Endodermal cell (in vitro differentiated cells): ENCODE measurements at places on chromosomes 12 and 14. TPM values are rescaled to one million over a fixed set of nuclear protein-coding genes. Genes with fewer than 3 reads are reported as not detected.

The CD163L1 gene
- total RNA-seq: 0.75 and 0.99 TPM in 2 replicates

The PPP4R4 gene
- total RNA-seq: 8.4 to 10.2 TPM (median 8.7 TPM) in 3 replicates

The DDN gene
- total RNA-seq: 0.09 and 0.33 TPM in 2 replicates

The MOK gene
- total RNA-seq: 98.8 to 135 TPM (median 102 TPM) in 3 replicates

GRCh38 chr12:56160193-56160763, 2.1 kb downstream of the MYL6 start:
- peak; percentile 64 for DNase-seq

DNA sequence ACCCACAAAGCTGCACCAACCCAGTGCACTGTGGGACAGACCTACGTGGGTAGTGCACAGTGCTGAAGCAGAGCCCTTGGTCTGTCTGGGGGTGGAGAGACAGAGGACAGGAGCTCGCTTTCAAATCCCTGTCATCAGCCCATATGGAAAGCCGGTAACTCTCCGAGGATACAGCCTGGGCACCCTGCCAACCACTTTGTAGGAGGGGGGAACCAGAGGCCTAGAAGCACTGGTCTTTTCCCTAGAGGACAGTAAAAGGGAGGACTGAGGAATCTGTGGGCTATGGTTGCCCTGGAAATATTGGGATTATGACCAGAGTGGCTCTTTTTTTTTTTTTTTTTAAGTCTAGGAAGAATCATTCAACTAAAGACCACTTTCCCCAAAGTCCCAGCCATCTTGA, 74.3 kb downstream of the MAP3K9 start:
- no peak for DNase-seq

- no peak for DNase-seq
These were observed 13.7 kb upstream of the ZNF740 start for GRCh38 chr12:53166837-53167236.
